ENCODE measurements at places on chromosomes 5 and 9. TPM values are rescaled to one million over a fixed set of nuclear protein-coding genes. Genes with fewer than 3 reads are reported as not detected.

EIF4E1B gene
- total RNA-seq = not detected

CDC37L1 gene
- total RNA-seq = 29.3 TPM

RNF183 gene
- total RNA-seq = not detected

GRCh38 chr9:87020169-87020950, 73.1 kb upstream of the GAS1 start:
- H3K4me3 ChIP-seq = no peak overlapping the region
- no peaks in the 10 kb centered on the region for H3K27me3 ChIP-seq
- no peak overlapping the region for H3K27ac ChIP-seq
- no peak for DNase-seq
- no peaks in the 10 kb centered on the region for H3K4me1 ChIP-seq
- no peaks in the 10 kb centered on the region for H3K36me3 ChIP-seq

GRCh38 chr9:130938652-130939404, at the start of gene FIBCD1:
FIBCD1 (minus strand) TSS chr9:130939247; CDS start chr9:130938607, 640 bp downstream.
- H3K27ac ChIP-seq = no peak within 1 kb of the TSS
- peak within 1 kb of the TSS; percentile 69 for H3K4me3 ChIP-seq
- H3K36me3 ChIP-seq = no peaks in the 10 kb centered on the region
- no peak for DNase-seq
- peaks cover 28% of the 10 kb centered on the region for H3K27me3 ChIP-seq
